ENCODE measurements at places on chromosomes 3 and 15.

DNA sequence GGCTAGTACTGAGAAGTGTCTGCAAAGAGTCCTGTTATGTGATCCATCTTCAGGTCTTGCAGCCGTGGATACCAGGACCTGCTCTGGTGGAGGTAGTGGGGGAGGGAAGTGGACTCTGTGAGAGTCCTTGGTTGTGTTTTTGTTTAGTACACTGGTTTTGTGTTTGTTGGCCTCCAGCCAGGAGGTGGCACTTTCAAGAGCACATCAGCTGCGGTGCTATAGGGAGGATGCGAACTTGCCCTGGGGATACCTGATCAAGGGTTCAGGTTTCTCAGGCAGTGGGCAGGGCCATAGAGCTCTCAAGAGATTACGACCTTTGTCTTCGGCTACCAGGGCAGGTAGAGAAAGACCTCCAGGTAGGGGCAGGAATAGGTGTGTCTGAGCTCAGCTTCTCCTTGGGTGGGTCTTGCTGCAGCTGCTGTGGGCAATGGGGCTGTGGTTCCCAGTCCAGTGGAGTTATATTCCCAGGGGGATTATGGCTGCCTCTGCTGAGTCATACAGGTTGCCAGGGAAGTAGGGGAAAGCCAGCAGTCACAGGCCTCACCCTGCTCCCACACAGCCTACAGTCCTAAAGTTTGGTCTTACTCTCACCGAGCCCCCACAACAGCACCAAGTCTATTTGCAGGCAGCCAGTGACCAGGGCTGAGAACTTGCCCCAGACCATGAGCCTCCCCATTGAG is 132.8 kb upstream of the NPHP3 start:
- no peak for DNase-seq

DNA sequence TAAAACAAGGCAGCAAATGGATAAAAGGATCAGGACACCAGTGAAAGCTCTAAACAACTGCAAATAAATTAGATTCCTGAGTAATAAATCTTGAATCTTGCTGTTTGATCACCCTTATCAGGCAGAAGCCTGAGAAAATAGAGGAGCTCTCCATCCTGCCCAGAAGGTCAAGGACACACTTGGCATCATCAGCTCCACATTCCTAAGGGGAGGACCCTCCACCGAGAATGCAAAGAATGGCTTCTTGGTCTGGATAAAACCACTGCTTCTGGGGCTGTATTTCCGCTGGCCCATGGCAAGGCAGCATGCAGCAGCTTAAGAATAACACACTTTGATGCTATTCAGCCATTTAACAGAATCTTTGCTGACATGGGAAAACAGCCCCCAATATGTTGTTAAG is 108.9 kb upstream of the TSC22D2 start:
- DNase-seq: no peak

DNA sequence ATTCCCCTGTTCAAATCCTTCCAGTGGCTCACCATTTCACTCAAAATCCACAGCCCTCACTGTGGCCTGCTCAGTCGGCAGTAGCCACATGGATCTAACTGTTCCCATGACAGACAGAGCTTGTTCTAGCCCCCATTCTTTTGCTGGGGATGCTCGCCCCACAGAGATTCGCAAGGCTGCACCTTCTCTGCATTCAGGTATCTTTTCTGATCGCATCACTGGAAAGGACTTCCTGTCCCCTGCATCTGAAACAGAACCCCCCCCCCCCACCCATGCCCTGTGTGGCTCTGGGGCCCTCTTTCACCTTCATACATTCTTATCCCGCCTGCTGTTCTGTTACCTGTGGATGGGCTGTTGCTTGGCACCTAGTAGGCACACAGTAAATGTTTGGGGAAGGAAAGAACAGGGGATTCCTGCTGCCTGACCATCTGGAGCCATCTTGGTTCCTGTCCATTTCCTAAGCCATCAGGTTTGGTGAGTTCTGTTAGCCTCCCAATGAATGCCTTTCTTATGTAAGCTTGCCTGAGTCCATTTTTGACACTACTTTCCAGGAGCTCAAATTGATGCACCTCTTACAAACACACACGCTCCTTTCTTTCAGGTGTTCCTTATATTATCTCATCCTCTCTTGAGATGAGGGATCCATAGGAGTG is 42.9 kb upstream of the PGPEP1L start:
- DNase-seq: no peak

DNA sequence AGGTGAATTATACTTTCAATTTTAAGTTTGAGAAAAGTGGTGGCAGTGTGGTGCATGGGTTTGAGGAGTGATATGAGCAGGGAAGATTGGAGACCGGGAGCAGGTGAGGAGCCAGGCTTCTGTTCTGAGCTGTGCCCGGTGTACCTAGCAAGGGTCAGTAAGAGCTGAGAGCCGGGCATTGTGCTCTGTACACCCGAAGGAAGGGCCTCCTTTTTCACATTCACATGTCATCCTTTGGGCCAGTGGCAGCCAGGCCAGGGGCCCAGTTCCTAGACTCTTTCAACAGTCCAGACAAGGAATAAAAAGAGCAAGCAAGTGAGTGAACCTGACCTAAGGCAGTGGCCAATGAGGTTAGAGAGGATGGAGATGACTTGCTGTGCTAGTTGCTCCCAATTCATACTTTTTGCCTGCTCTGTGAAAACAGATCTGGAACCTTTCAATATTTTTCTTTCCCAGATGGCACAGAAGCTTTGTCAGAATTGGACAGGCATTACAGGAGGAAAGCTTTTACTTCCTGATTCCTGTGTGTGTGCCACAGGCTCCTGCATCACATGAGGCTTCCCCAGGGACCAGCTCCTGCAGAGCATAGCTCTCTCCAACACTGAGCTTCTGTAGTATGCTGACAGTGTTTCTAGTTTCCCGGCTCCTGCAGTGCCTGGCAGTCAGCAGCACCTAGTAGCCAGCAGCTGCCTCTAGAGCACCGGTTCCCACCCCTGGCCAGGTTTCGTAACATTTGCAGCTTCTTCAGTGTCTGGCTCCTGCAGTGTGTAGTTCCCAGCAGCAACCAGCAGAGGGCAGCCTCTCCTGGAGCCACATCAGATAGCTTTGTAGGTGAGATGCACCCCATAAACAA is 5.3 kb upstream of the TRA2B start:
- DNase-seq: peak; percentile 81

- DNase-seq: no peak
These were observed 35.2 kb upstream of the SLC24A5 start for GRCh38 chr15:48085591-48085930.

GRCh38 chr3:171461525-171461917 is 1.3 kb upstream of the TNIK start:
- DNase-seq: no peak

DNA sequence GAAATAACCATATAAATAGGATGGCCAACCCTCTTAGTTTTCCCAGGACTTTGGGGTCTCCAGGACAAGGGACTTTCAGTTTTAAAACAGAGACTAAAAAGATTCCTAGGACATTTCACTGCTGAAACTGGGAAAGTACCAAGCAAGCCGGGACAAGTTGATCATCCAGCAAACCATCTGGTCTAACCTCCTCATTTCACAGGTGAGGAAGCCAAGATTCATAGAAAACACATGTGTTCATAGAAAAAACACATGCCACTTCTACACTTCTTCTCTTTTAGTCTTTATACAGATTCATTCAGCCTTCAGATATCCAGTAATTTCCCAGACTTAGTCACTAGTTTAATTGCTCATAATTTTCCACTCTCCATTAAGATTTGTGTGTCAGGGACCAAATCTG is 165.6 kb upstream of the CCDC54 start:
- DNase-seq: no peak

DNA sequence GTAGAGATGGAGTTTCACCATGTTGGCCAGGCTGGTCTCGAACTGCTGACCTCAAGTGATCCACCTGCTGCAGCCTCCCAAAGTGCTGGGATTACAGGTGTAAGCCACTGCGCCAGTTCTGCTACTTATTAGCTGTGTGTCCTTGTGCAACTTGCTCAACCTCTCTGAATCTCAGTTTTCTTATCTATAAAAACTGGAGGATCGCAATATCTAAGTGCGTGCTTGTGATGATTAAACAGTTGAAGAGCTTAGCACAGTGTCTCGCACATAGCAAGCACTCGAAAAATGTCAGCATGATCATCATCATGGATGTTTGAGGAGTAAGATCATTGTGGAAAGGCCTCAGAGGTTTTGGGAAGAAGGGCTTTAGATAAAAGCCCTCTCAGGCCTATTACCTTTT is 10.8 kb downstream of the CLCN2 start:
- DNase-seq: no peak

GRCh38 chr3:134326760-134327593 is 47.3 kb downstream of the AMOTL2 start:
- no peak for DNase-seq

DNA sequence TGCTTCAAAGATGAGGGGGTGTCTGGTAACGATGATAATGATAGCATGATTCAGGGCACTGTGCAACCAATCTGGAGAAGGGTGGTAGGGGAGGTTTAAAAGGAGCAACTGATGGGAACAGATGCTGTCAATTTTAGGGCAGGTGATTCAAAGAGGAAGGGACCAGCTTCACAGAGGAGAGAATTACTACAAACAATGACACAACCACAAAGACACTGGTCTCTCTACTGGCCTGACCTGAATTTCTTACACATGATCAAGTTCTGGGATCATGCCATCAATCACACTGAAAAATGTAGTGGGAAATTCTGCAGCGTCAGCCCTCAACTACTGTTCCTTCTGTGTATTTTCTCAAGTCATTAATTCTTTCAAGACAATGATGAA is 2.6 kb upstream of the CDV3 start:
- DNase-seq: no peak

- DNase-seq: no peak
These were observed 8.1 kb downstream of the EDEM1 start for GRCh38 chr3:5195605-5196004.

DNA sequence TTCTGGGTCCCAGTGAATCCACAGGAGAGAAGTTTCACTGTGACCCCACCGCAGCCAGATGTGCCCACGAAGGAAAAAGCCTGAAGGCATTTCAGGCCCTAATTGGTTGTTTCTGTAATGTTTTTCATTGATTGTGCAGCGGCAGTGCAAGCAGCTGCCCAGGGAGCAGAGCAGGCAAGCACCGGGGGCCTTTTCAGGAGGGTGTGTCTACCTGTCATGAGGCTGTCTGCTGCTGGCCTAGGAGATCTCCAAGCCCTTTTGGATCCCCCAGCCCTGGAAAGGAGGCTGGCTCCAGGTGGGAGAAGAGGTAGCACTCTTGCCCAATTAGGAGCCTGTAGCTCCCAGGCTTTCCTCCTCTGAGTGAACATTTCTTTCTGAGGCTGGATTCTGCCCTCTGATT is 108.8 kb downstream of the EPHB1 start:
- DNase-seq: no peak

DNA sequence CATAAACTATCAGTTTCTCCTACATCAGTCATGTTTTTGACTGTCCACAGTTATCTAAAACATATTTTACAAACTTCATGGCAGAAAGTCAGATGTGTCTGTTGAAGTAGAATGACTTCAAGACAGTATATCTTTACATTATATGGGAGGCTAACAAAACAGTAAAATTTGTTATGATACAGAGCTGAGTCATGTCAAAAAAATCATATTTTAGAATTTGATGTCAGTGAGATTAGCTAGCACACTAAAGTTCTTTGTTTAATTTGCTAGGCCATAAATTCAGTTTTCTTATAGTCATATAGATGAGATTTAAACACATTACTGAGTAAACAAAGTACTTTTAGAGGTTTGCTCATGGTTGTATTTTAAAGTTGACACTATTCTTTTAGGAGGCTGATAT is 80.3 kb upstream of the IGSF10 start:
- no peak for DNase-seq

DNA sequence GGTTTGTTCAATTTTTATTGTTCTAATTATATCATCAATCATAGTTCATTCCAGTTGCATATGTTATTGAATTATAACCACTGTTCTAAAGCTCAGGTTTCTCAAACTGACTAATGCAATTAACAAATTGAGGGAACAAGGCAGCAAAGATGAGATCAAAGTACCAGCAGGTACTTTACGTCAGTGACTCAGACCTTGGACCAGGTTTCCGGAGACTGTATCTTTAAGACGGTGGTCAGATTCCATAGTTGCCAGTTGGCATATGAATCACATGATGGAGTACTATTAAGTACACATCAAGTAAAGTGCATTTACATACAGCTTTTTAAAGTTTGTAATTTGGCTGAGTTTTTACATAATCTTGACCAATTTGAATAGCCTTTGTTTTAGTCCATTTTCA is 583.6 kb upstream of the ROBO2 start:
- no peak for DNase-seq

DNA sequence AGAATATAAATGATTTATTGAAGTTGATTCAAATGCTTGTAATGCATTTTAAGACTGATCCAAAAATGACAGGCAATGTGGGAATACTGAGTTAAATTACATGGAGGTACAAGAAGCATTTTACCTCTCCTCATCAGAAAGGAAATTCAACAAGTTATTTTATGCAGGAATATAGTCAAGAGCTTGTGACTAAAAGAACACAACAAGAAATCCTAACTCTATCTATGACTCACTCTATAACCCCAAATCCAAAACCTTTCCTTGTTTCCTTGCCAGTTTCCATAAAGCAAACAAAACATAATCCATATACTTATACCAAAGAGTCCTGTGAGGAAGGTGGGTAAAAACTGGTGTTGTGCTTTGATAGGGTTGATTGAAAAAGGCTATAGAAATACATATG is 30.8 kb downstream of the SIN3A start:
- DNase-seq: no peak

DNA sequence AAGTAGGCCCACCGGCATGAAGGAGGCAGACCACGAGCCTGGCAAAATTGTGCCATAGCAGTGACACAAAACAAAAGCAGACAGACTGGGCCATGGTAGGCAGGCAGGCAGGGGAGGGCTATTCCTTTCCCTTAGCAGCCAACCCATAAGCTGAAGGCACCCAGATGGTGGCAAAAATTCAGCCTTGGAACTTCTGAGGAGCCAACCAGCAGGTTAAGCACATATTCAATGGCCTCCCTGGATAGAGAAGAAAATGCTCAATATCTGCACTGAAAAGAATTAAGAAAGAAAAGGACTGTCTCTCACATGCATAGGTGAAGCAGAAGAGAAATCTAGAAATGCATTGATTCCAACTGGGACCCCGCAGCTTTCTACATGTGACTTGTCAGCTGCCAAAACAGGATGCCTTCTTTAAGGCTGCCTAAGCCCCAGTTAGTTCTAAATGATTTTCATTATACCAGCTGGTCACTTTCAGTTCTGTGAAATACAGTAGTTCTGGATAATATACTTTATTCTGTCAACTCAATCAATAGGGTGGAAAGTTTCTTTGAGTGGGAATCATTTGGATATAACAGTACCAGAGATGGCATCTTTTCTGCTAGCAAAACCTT is 2.7 kb downstream of the PRICKLE2 start:
- no peak for DNase-seq

GRCh38 chr15:26461847-26462608 is 310.8 kb downstream of the GABRB3 start:
- DNase-seq: no peak
